ENCODE measurements at places on chromosomes 1 and 21. TPM values are rescaled to one million over a fixed set of nuclear protein-coding genes. Genes with fewer than 3 reads are reported as not detected.

CELA3A gene
- not detected for total RNA-seq

GRCh38 chr1:26434161-26434752 is 2.1 kb downstream of the DHDDS start:
- no peak for DNase-seq

GRCh38 chr1:119045096-119045746 is 57.1 kb upstream of the TBX15 start:
- DNase-seq = no peak

- no peak for DNase-seq
Measured at GRCh38 chr1:65172936-65173690, 25.1 kb downstream of the AK4 start.

- no peak for DNase-seq
Measured at GRCh38 chr1:156673387-156674121, 3.7 kb downstream of the NES start.

DNA sequence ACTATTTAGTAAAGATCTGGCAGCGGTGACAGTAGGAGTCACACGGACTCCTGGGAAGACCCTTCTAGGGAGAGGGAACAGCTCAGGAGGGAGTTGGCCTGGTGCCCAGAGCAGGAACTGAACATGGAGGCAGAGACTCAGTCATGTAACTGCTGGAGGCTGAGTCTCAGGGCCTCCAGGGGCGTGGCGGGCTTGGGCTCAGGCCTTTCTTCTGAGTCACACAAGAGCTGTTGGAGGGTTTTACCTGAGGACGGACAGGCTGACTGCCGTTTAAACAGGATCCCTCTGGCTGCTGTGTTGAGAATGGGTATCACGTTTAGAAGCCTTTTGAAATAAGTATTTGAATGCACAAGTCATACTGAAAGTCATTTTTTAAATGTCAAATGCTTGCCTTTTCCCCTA is 7.2 kb upstream of the ETS2 start:
- peak; percentile 55 for DNase-seq

- no peak for DNase-seq
Measured at GRCh38 chr1:10508511-10508951, 33.8 kb downstream of the PEX14 start.

KCTD3 gene
- 65.6 TPM for total RNA-seq

Measured in ureter (tissue), 1 donor.